NCI-H1048 (cell line): ENCODE measurements at places on chromosomes 7 and 10.

DNA sequence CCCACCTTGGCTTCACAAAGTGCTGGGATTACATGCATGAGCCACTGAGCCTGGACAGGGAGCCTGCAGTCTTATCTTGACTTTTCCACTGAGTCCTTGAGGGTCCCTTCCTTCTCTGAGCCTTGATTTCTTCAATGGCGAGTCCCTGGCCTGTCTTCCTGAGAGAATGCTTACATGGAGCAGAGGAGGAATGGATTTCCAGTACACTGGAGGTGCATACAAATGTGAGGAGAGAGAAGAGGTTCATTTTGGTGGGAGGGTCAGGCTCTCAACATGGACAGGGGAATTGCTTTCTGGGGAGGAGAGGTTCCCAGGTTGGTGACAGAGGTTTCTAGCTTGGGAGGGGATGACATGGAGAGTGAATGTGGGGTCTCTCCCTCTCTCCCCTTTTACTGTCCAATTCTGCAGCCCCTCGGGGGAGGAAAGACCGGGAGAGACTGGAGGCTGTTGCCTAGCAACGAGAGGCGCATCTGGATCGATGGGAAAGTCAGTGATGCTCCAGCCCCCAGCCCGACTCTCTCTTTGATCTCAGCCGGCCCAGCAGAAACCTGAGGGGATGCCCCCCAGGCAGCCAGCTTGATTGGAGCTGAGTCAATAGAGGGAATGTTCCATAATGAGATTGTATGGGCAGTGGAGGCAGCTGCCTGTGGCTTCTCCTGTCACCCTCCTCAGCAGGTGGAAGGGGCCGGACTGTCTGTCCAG is 14.8 kb downstream of the SRRM3 start:
- DNase-seq = no peak

GRCh38 chr10:75902816-75903215 is 471.4 kb downstream of the LRMDA start:
- no peak for DNase-seq

- no peak for DNase-seq
Observed at GRCh38 chr10:108454224-108454623, 1289.7 kb upstream of the SORCS1 start.

GRCh38 chr7:117216436-117217069 is 106.3 kb downstream of the WNT2 start:
- DNase-seq = no peak

GRCh38 chr10:3169271-3169670 is 3.3 kb downstream of the PITRM1 start:
- DNase-seq = no peak

GRCh38 chr10:86440874-86441843 is 74.6 kb upstream of the GRID1 start:
- DNase-seq = no peak

- DNase-seq = no peak
Observed at GRCh38 chr10:35552650-35553342, 52.3 kb upstream of the GJD4 start.

DNA sequence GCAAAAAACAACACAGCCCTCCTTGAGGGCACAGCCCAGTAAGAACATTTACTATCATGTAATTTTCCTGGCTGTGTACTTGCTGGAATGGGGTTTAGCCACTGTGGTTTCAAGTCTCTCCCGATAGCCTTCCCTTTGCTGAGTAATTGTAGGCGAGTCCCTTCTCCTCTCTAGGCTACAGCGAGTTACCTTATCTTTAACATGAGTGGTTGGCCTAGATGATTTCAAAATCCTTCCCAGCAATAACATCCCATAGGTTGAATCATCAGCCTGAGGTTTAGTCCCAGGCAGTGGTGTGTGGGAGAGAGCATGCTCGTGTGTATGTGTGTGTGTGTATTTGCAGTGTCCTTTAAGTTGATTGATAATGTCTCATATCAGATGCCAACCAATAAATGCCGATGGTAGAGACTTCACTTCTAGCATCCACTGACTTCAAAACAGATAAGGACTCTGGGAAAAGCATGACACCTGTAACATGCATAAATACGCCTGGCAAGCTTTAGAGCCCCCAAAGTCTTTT is 142.9 kb upstream of the ZMIZ1 start:
- no peak for DNase-seq

- no peak for DNase-seq
Observed at GRCh38 chr10:20085115-20085514, 268.9 kb downstream of the PLXDC2 start.

DNA sequence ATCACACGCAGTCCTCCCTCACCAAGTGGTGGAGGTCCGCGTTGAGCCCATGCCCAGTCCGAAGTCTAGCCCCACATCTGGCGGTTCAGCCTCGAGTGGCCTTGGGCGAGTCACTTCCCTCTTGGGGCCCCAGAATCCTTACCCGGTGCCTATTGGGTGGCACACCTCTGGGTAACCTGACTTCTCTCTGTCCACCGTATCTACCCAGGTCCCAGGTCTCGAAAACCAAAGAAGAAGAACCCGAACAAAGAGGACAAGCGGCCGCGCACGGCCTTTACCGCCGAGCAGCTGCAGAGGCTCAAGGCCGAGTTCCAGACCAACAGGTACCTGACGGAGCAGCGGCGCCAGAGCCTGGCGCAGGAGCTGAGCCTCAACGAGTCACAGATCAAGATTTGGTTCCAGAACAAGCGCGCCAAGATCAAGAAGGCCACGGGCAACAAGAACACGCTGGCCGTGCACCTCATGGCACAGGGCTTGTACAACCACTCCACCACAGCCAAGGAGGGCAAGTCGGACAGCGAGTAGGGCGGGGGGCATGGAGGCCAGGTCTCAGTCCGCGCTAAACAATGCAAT is 4.3 kb downstream of the EN2 start:
- DNase-seq = no peak

- no peak for DNase-seq
Observed at GRCh38 chr10:71836596-71836974, 14.5 kb downstream of the PSAP start.

- DNase-seq = no peak
Observed at GRCh38 chr10:72308320-72308987, 34.7 kb downstream of the DDIT4 start.

- DNase-seq = no peak
Observed at GRCh38 chr10:110651044-110651958, 7.2 kb downstream of the RBM20 start.

GRCh38 chr10:78524941-78525340 is 491.3 kb downstream of the RPS24 start:
- DNase-seq = no peak

- no peak for DNase-seq
Observed at GRCh38 chr7:25481891-25482290, 253.6 kb upstream of the NPVF start.

- DNase-seq = peak; percentile 59
Observed at GRCh38 chr7:139777948-139778841, at the start of gene HIPK2. HIPK2 (minus strand) TSS chr7:139777998; CDS start chr7:139777623, 375 bp downstream.

DNA sequence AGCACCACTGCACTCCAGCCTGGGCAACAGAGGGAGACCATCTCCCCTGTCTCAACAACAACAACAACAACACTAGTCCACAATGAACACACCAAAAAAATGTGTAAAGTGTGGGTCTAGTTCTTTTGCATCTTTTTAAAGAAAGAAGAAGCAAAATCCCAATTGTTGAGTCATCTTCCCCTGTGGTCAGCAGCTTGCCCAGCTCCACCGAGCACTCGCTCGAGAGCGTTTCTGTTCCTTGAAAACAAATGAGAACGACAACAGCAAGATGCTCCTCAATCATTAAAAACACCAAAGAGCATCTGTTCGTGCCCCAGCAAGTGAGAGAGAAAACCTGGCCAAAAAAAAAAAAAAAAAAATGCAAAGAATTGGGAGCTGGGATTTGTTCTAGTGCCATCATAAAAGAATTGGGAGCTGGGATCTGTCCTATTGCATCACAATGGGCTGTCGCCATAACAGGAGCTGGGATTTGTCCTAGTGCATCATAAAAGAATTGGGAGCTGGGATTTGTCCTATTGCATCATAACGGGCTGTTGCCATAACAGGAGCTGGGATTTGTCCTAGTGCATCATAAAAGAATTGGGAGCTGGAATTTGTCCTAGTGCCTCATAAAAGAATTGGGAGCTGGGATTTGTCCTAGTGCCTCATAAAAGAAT is 118.1 kb downstream of the PTPRN2 start:
- DNase-seq = no peak

DNA sequence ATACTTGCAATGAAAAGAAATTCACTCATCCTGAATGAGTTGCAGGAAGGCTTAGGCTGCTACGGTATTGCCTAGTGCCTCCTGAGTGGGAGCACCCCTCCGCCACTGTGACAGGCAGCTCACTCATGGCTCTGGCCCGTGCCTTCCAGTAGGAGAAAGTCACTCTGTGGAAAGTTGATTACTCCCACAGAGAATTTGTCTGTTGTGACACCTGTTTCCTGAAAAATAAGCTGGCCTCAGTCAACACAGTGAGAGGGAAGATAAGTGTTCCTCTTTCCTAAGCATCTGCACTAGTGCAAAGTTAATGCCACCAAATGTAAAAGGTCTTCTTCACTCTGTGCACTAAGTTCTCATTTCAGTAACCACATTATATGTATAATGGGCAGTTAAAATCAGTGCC is 158.8 kb upstream of the INHBA start:
- DNase-seq = no peak

DNA sequence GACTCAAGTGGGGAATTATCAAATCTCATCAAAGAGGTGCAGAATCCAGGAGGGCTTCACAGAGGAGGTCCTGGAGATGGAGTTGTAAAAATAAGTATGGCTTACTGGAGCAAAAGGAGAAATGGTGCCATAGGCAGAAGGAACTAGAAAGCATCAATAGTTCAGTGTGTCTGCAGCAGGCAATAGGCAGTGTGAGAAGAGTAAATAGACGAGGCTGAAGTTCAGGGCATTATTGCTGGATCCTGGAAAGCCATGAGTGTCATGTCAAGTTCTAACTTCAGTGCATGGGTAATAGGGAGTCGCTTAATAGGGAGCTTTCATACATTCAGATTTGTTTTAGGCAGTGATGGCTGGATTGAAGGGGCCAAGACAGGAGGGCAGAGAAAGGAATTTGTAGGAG is 39.3 kb downstream of the CYP26A1 start:
- DNase-seq = no peak

DNA sequence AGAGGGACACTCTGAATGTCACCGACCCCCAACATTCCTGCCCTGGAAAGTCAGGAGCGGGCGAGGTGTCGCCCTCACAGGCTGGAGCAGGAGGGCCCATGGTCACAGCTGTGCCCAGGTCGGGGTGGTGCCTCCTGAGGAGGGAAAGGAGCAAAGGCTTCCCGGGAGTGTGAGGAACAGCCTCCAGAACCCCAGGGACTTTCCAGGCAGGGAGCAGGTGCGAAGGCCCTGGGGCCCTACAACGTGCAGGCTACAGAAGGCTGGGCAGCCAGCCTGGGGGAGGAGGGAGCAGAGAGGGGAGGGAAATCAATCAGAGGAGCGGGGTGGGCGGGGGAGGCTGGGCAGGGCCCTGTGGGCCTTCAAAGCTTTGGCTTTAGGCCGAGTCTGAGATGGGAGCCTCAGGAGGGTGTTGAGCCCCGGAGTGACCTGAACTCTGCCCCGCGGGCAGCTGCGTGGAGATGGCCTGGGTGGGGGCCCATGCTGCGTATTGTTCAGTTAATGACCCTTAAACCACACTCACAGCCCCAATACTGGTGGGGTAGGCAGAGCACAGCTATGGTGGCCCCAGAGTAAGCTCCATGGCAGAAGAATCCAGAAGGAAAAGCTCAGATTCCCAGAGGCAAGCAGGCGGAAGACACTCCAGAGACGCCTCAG is 44.2 kb upstream of the PPP2R2D start:
- DNase-seq = no peak

- DNase-seq = no peak
Observed at GRCh38 chr7:100446040-100446439, 9.7 kb upstream of the PPP1R35 start.

DNA sequence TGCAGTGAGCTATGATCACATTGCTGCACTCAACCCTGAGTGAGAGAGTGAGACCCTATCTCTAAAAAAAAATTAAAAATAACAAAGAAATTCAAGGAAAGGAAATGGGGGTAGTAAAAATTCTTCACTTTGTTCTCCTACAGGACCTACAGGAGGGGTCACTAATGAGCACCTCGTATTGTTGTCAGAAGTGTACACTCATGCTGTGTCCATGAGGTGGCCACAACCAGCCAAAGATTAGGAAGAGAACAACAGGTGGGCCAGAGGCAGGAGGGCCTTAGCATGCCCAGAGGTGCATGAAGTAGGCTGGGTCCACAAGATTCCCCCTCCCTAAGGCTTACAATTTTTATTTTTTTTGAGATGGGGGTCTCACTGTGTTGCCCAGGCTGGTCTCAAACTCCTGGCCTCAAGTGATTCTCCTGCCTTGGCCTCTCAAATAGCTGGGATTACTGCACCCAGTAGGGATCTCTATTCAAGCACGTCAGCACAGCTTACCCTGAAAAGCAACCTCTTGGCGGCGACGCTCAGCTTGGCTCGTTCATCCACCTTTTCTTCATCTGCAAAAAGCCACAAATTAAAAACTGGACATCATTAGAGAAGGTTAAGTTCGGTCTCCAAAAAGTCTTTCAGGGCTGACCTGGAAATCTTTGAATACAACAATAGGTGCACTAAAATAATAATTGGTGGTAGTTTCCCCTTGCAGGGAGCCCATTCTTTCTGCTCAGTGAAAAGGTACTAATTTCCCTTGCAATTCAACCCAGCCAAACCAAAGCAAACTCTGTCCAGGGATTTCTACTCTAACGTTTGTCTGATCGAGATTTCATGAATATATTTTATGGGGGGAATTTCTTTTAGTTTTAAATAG is 104.4 kb downstream of the SVIL start:
- DNase-seq = no peak

DNA sequence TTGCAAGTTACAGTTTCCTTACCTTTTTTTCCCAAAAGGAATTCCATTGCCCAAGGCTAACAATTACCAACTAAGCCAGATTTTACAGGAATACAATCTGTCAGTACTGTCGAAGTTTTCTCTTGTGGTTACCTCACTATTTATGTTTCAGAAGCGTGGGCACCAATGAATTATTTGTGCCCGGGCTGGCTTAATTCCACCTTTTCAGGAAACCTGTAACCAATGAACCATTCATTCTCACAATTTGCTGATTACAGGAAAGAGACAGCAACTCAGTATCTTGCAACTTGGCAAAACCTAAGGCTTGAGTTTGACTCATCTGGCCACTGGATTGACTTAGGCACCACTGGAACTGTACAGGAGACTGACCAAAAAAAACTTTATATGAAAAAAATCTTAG is 485.6 kb downstream of the INHBA start:
- no peak for DNase-seq

GRCh38 chr7:110534241-110534931 is 556.5 kb upstream of the LRRN3 start:
- no peak for DNase-seq
